ENCODE measurements at places on chromosomes 11 and 22. TPM values are rescaled to one million over a fixed set of nuclear protein-coding genes. Genes with fewer than 3 reads are reported as not detected.

- no peaks in the 10 kb centered on the region for H3K27me3 ChIP-seq
- no peak for DNase-seq
- no peak overlapping the region for H3K4me3 ChIP-seq
Measured at GRCh38 chr22:45312415-45312814, 2.7 kb downstream of the FAM118A start.

DNA sequence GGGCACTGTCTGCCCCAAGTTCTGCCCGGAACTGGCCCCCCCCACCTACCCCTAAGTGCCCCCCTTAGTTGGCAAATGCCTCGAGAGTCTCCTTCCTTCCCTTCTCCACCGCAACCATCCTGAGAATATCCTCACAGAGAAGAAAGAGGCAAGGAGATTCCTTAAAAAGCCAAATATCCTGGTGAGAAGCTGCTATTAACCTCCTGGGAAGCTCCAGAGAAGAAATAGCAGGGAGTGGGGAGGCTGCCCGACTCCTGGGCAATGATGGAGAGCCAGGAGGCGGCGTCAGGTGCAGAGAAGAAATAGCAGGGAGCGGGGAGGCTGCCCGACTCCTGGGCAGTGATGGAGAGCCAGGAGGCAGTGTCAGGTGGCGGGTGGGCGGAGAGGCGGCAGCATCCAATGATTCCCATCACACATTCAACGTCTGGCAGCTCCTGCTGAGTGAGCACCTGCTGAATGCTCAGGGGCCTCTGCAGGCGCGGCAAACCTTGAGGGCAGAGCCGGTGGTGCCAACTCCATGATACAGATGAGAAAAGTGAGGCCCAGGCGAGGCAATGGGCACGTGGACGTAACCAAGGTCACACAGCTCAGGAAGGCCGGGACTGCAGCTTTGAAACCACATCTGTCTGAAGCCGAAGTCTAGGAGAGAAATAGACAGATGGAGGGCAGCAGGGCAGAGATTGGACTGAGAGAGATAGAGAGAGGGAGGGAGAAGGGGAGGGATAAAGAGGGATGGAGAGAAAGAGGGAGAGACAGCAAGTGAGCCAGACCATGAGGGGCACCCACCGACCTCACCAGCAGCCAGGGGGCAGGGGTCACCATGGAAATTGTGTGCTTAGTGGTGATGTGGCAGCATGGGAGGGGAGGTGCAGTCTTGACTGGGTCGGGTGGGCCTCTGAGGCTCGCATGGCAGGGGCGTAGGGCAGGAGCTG lies 58.3 kb downstream of the CYTH4 start:
- no peak for DNase-seq
- H3K27ac ChIP-seq, result no peak overlapping the region
- H3K27me3 ChIP-seq, result peaks cover 39% of the 10 kb centered on the region
- no peaks in the 10 kb centered on the region for H3K36me3 ChIP-seq
- H3K4me1 ChIP-seq, result peaks cover 13% of the 10 kb centered on the region
- no peak overlapping the region for H3K4me3 ChIP-seq

DNA sequence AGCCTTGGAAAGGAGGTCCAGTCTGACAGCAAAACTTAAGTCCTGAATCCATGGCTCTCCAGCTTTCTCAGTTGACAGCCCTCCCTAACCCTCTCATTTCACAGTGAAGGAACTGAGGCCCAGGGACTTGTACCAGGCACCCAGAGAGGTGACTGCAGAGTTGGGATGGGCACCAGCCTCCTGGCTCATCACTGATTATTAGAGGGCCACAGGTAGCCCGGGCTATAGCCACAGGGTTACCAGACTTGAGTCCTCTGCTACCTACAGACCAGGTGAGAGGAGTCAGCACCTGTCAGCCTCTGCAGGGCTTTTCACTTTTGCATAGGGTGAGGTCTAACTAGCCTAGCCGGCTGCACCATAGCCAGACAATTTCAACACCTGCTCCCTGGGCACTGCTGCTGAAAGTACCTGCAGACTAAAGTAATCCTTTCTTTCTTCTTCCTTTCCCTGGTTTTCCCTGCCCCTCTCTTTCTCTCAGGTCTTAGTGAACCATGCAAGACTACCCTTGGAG lies 37.6 kb downstream of the SYT13 start:
- no peaks in the 10 kb centered on the region for H3K27me3 ChIP-seq
- DNase-seq, result no peak
- H3K4me3 ChIP-seq, result no peak overlapping the region
- no peaks in the 10 kb centered on the region for H3K4me1 ChIP-seq
- H3K36me3 ChIP-seq, result no peaks in the 10 kb centered on the region

DNA sequence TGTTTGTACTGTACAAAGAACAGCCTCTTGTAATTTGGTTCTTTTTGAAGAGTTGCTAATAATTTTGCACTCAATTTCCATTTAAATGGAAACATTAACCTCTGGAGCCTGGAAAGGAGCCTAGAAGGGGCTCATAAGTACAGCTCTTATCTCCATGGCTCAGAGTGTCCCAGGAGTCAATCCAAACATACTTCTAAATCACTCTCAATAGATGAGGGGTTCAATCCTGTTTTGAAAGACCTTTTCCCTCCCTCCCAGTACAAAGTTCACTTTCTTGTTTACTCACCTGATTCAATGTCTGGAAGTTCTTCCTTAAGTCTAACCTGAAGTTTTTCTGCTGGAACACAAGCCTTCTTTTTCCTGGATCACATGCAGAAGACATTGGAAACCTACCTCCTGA lies 273.0 kb upstream of the PLET1 start:
- no peak for DNase-seq
- no peaks in the 10 kb centered on the region for H3K27me3 ChIP-seq
- no peaks in the 10 kb centered on the region for H3K4me1 ChIP-seq

- no peaks in the 10 kb centered on the region for H3K4me1 ChIP-seq
- H3K27me3 ChIP-seq, result no peaks in the 10 kb centered on the region
- H3K36me3 ChIP-seq, result no peaks in the 10 kb centered on the region
- H3K4me3 ChIP-seq, result no peak overlapping the region
Measured at GRCh38 chr22:32313532-32313931, 44.1 kb upstream of the RFPL3 start.

- H3K4me3 ChIP-seq, result no peak overlapping the region
- H3K4me1 ChIP-seq, result no peaks in the 10 kb centered on the region
- no peak for DNase-seq
- H3K36me3 ChIP-seq, result no peaks in the 10 kb centered on the region
- no peak overlapping the region for H3K27ac ChIP-seq
Measured at GRCh38 chr11:47052165-47052564, 115.6 kb downstream of the CSTPP1 start.

GRCh38 chr22:20147237-20147988 lies 3.4 kb downstream of the CCDC188 start:
- no peak overlapping the region for H3K4me3 ChIP-seq
- no peaks in the 10 kb centered on the region for H3K27me3 ChIP-seq
- H3K27ac ChIP-seq, result no peak overlapping the region

DNA sequence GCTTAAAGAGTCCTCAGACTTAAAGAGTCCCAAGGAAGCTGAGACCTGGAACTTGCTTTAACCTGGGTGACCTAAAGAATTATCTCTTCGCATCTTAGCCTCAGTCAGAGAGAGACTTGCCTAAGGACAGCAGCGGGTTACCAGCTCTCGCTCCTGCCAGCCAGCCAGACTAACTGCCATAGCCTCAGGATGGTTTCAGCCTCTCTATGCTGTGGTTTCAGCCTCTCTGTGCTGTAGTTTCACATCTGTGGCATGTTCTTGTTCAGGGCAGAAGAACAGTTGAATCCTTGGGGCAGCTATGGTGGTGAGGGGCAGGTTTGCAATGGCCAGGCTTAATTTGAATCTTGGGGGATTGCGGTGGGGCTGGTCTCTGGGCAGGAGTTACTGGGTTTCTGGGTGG lies 2.3 kb downstream of the FRMD8 start:
- H3K36me3 ChIP-seq, result no peaks in the 10 kb centered on the region
- H3K27ac ChIP-seq, result no peak overlapping the region
- no peak for DNase-seq
- H3K4me1 ChIP-seq, result peaks cover 30% of the 10 kb centered on the region
- no peak overlapping the region for H3K4me3 ChIP-seq

DNA sequence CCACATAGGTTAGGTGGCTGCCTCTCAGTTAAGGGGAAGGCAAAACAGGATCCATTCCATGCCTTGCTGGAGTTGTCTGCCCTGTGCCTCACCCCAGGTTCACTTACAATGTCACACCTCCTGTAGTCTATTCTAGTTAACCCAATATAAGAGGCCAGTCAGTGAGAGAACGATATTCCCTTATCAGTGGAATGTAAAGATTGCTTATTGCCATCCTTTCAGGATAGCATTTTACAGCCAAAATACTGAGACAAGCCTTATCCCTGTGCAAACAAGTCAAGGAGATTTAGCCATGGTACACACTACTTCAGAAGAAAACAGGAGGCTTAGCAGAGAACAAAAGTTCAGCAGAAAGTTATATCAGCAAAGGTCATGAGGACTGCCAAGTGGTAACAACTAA lies 5.5 kb downstream of the CYP2R1 start:
- no peak overlapping the region for H3K4me3 ChIP-seq
- peaks cover 16% of the 10 kb centered on the region for H3K4me1 ChIP-seq
- no peaks in the 10 kb centered on the region for H3K36me3 ChIP-seq
- no peaks in the 10 kb centered on the region for H3K27me3 ChIP-seq
- H3K27ac ChIP-seq, result peak overlapping the region; percentile 43

GRCh38 chr22:19330865-19331418 lies 39.4 kb upstream of the CLTCL1 start:
- no peaks in the 10 kb centered on the region for H3K36me3 ChIP-seq
- H3K4me1 ChIP-seq, result no peaks in the 10 kb centered on the region
- no peaks in the 10 kb centered on the region for H3K27me3 ChIP-seq
- H3K4me3 ChIP-seq, result no peak overlapping the region
- DNase-seq, result no peak

GRCh38 chr11:72781063-72781312 lies 12.9 kb downstream of the STARD10 start:
- H3K27me3 ChIP-seq, result no peaks in the 10 kb centered on the region
- peak; percentile 66 for DNase-seq
- H3K36me3 ChIP-seq, result no peaks in the 10 kb centered on the region
- peaks cover 85% of the 10 kb centered on the region for H3K4me1 ChIP-seq

DNA sequence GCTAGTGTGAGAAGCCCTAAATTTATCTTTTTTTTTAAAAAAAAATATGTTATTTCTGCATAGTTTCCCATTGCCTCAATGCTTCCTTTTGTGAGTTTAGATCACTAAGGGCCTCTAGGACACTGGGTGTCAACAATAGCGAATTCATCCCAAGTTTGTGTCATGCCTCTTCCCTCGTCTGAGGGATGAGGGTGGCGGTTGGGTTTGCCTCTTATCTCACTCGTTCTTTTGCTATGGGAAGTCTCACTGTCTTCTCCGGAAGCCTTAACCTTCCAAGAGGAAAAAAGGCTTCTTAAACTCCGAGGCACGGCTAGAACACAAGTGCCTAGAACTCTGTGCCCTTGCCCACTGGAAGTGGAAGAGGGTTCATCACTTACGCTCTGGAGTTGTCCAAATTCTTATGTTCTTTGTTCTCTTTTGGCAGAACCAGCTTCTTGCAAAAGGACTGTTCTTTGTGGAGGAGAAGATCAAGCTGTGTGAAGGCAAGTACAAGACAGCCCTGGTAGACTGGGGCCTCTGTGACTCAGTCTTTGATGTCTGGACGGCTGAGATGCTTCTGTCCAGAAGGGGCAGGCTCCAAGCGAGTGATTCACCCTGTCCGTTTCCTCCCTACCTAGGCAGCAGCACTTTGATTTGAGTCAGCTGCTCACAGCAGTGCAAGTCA lies 78.5 kb downstream of the TRAF6 start:
- DNase-seq, result peak; percentile 57
- H3K27ac ChIP-seq, result peak overlapping the region; percentile 22
- H3K27me3 ChIP-seq, result no peaks in the 10 kb centered on the region
- H3K36me3 ChIP-seq, result peaks cover 23% of the 10 kb centered on the region
- no peak overlapping the region for H3K4me3 ChIP-seq

DNA sequence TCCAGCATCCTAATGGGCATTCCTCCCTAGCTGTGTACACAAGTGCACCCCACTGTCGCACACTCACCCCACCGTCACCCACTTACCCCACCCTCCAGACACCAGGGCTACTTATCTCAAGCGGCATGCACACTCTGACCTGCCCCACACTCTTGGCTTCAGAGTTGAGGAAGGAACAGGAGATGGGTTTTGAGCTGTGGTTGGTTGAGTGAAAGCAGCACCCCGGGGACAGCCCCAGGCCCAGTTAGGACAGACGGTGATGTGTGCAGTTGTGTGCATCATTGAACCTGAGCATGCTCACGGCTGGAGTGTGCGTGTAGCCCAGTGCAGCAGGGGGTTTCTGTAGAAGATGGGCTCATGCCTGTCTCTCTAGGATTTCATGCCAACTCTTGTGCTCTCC lies 32.5 kb downstream of the AHNAK start:
- H3K27me3 ChIP-seq, result no peaks in the 10 kb centered on the region
- H3K36me3 ChIP-seq, result peaks cover 15% of the 10 kb centered on the region
- no peak overlapping the region for H3K4me3 ChIP-seq

GRCh38 chr11:74535371-74536160 lies 42.0 kb upstream of the LIPT2 start:
- DNase-seq, result no peak
- no peaks in the 10 kb centered on the region for H3K27me3 ChIP-seq
- H3K36me3 ChIP-seq, result no peaks in the 10 kb centered on the region
- no peak overlapping the region for H3K4me3 ChIP-seq
- H3K4me1 ChIP-seq, result peaks cover 4% of the 10 kb centered on the region

DNA sequence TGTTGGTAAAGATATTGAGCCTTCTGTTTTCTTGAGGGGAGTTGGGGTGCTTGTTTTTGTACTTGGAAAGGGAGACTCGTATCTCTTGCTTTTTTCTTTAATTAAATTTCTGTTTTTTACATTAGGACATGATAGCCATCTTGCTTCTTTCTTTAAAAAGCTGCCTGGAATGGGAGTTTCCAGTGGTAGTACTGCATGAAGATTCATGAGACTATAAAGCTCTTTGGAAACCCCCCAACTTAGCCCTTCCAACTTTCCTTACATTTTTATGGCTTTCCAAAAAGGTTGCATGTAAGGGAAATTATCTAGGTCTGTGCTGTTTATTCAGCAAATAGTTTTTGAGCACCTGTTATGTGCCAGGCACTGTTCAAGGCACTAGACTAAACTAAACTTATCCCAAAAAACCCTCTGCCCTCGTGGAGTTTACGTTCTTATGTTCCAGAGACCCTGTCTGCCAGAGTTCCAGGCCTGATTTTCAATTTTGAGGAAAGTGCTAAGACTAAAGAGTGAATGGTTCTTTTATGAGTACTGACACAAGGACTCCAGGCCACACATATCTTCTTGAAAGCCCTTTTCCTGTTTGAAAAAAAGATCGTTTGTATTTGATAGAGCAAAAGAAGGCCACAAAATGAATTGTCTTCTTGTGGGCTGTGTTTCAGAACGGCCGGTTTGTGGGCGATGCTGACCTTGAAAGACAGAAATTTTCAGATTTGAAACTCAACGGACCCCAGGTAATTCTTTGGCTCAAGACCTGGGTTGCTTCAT lies 31.9 kb downstream of the CTNND1 start:
- H3K4me1 ChIP-seq, result peaks cover 41% of the 10 kb centered on the region
- peak overlapping the region; percentile 93 for H3K27ac ChIP-seq
- no peaks in the 10 kb centered on the region for H3K27me3 ChIP-seq
- DNase-seq, result no peak
- peaks cover 33% of the 10 kb centered on the region for H3K36me3 ChIP-seq

GRCh38 chr11:77559686-77560401 lies 29.9 kb upstream of the AQP11 start:
- H3K4me3 ChIP-seq, result no peak overlapping the region
- H3K27ac ChIP-seq, result no peak overlapping the region
- DNase-seq, result no peak
- no peaks in the 10 kb centered on the region for H3K36me3 ChIP-seq
- H3K4me1 ChIP-seq, result no peaks in the 10 kb centered on the region

Gene ROBO4
- 6.7 TPM for total RNA-seq

Gene TUB
- total RNA-seq, result 7.1 TPM

Gene HSPB2
- total RNA-seq, result 1.3 TPM

Gene TECTA
- total RNA-seq, result 0.20 TPM

Gene LGR4
- 104 TPM for total RNA-seq

Gene ZP1
- total RNA-seq, result not detected

Gene SEPTIN5
- total RNA-seq, result 2.5 TPM

Gene LMO1
- not detected for total RNA-seq

Gene APOC3
- total RNA-seq, result 5.3 TPM

Gene SREBF2
- total RNA-seq, result 156 TPM
